ENCODE measurements at places on chromosomes 6 and 20.

GRCh38 chr20:19723051-19723450, 35.0 kb upstream of the RIN2 start:
- no peak for DNase-seq

DNA sequence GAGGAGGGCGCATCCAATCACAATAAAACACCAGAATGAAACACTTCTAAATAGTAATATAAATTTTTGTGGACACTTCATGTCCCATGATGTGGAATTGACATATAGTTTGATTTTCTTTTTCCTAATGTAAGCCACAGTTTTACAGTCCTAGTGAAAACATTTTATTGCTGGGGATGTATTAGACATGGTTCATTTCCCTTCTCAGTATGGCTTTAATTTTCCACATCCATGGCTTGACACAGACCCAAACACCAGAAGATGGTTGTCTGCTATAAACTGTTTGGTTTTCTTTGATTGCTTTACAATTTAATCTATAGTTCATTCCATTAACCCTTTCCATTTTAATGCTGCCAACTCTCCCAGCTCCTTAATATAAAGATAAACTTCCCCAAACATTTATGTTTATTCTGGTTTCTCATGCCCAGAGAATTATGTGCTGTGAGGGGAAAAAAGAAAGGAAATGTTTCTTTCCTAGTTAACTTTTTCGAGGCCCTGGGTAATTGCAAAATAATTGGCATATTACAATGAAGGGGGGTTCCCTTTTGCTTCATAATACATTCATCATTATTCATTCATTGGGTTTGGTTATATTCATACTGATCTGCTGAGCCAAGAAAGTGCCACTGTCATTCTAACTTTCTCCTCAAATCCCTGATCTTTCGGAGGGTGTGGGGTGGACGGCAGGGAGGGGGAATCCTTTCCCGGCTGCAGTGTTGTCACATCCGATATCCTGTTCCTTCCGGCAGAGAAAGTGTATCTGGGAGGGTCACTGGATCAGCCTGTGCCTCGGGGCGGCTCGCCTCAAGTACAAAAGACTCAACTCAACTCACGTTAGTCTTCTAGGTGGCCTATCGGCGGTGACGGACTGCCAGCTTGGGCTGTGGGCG, 127.6 kb upstream of the TFAP2D start:
- no peak for DNase-seq

DNA sequence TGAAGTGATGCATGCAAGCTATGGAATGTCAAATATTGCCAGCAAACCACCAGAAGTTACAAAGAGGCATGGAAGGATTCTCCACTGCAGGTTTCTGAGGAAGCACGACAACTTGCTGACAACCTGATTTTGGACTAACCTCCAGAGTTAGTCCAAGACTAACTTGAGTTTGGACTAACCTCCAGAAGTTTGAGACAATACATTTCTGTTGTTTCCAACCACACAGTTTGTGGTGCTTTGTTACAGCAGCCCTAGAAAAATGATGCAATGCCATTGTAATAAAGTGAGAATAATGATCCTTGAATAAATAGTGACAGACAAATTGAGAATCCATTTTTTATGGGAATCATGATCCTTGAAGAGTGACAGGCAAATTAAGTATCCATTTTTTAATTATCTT, 169.9 kb upstream of the HDDC2 start:
- DNase-seq, result no peak

- no peak for DNase-seq
Measured at GRCh38 chr6:101961357-101961756, 567.8 kb downstream of the GRIK2 start.

- no peak for DNase-seq
Measured at GRCh38 chr20:57261457-57262251, 4.8 kb downstream of the BMP7 start.

DNA sequence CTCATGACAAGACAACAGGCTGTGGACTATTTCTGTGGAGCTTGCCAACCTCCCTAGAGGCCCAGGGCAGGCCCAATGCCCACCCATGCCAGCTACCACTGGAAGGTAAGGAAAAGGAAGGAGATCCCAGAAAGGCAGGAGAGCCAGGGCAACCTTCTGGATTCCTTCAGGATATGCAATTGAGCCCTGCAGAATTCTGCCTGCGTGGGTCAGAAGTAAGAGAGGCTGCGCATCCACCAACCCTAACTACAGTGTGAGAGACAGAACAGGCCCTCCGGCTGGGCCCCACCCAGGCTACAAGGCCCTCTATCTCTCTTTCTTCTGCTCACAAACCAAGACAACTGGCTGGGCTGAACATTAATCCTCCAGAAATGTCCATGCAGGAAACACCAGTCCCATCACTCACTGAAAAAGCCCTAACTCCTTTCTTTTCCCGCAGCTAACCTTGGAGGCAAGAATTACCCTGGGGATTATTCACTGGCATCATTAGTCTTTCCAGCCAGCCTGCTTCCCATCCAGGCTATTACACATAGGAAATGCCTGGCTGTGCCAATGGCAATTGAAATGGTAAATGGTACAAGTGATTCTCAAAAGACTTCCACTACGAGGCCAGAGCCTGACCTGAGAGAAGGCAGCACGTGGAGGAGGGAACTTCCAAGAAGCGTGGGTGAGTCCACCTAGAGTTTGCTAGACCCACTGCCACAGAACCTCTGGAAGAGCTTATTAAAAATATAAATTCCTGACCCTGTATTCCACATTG, 15.2 kb downstream of the MAP1LC3A start:
- no peak for DNase-seq

DNA sequence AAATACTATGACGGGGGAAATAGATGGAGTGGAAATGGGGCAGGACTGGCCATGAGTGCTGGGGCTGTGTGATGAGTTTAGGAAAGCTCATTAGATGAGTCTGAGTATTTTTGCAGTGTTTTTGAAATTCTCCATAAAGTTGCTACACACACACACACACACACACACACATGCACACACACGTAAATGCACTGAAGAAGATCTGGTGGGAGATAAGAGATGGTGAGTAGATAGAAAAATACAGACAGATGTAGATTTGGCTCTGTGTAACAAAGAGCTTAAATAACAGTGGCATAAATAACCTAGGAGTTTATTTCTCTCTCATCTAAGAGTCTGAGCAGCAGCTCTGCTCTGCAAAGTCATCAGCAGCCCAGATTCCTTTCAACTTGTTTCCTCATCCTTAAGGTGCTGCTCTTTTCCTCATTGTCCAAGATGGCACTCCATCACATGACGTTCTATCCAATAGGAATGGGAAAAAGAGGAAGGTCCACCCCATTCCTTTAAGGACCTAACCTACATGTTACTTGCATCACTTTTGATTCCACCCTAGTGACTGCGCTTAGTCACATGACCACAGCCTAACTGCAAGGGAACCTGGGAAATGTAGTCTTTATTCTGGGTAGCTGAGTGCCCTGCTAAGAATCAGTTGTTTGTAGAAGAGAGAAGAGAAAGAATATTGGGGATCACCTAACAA, 76.4 kb downstream of the EYA2 start:
- DNase-seq, result no peak
